ENCODE measurements at places on chromosomes 16 and 17.

DNA sequence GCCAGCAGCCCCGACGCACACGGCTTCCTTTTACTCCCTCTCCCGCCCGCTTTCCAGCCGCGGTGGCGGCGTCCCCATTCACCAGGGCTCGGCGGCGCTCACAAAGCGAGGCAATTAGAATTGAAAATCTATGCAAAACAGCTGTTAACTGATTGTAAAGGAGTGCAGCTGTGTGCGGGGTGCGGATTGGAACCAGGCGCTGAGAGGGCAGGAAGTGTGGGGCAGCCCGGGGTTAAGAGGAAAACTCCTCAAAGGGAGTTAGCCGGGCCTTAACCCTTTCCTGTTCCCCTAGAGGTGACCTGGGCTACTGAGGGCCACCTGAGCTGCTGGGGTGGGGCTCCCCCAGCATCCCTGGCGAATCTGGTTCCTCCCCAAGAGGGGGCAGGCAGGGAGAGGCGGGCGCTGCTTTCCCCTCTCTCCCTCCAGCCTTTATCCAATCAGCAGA is 5.8 kb upstream of the GSE1 start:
- peak; percentile 91 for DNase-seq

DNA sequence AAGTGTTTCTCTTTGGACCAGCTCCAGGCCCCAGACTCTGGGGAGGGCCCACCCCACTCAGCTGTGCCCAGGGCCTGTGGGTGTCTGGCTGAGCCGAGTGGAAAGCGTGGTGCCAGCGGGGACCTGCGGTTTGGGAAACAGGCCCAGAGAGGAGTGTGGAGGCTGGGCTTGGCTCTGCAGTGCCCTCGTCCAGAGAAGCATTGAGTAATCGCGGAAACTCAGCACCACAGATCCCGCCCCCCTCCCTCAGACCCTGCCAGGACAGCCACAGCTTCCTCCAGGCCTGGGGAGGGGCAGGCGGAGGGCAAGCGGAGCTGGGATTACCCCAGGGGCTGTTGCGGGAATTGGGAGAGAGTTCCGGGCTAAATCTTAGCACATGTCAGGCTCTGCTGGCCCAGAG is 14.6 kb upstream of the PITPNA start:
- no peak for DNase-seq

GRCh38 chr17:79633993-79634813 is 23.4 kb upstream of the RBFOX3 start:
- DNase-seq = no peak

GRCh38 chr16:51723036-51723724 is 572.1 kb upstream of the SALL1 start:
- DNase-seq = no peak

- peak; percentile 5 for DNase-seq
These were observed 19.0 kb upstream of the MON1B start for GRCh38 chr16:77171745-77172635.

DNA sequence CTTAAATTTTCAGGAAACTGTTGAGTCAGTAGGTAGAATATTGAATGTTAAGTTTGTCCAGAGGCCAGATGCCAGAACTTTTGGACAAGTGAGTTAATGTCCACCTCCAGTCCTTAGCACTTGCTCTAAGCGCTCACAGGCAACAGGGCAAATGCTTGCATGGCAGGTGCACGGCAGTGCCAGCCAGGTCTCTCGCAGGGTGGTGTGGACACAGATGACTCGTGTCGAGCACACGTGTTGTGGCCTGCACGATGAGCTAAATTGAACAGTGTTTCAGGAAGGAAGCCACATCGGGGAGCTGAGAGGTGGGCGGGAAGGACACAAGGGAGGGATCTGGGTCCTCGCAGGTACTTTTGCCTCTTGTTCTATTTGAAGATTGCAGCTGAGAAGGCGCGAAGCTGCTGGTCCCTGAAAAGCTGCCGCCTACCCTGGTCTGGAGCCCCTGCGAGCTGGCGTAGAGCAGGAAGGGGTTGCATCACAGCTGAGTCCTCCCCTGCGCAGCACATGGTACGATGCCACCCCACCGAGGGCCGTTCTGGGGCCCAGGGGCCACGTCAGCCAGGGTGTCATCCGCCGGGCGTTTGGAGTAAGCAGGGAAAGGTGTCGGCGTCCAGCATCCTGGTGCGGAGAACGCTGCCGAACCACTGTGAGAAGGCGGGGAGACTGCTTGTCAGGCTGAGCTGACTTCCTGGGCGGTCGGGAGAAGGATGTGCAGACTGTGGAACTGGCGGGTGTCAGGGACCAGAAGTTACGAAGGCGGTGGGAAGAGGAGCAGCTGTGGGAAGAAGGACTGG is 6.3 kb downstream of the RAB40C start:
- DNase-seq = no peak

DNA sequence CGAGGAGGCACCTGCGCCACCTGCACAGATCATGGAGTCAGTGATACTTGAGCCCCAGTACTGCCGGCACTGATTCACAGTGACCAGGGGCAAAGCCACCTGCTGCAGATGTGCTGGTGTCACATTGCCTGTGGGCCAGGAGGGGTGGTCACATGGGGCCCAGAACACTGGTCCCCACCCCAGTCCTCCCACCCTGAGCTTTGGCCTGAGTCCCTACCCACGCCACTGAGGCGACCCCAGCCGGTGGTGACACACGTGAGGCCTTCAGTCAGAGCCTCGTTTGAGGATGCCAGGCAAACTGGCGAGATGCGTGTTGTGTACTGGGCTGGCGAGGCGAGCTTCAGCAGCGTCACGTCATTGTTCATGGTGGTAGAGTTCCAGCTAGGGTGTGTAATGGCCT is 1.5 kb downstream of the CTRL start:
- no peak for DNase-seq

GRCh38 chr16:25817876-25818275 is 126.1 kb downstream of the HS3ST4 start:
- no peak for DNase-seq

DNA sequence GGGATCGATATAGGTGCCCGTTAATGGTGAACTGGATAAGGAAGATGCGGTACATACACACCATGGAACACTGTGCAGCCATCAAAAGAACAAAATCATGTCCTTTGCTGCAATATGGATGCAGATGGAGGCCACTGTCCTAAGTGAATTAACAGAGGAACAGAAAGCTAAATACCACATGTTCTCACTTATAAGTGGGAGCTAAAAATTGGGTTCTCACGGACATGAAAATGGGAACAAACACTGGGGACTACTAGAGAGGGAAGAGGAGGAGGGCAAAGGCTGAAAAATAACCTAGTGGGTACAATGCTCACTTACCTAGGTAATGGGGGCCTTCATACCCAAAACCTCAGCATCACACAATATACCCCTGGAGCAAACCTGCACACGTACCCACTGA is 302.6 kb downstream of the XYLT1 start:
- no peak for DNase-seq

GRCh38 chr16:1723450-1724147 is 17.6 kb downstream of the MAPK8IP3 start:
- DNase-seq = no peak

DNA sequence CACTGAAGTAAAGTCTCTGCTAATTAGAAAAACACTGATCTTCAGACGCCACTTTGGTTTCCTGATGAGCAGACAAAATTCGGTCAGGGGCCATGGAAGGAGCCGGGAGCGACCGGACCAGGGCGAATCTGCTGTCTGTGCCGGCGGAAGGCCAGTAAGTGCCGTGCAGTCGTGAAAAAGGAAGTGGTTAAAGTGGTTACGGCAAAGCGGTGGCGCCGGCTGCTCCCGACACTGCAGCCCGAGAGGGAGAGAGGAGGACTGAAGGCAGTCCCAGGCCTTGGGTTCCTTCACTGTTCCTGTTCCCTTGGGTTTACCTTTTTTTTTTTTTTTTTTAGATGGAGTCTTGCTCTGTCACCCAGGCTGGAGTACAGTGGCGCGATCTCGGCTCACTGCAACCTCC is 17.3 kb upstream of the HEXD start:
- DNase-seq = no peak

DNA sequence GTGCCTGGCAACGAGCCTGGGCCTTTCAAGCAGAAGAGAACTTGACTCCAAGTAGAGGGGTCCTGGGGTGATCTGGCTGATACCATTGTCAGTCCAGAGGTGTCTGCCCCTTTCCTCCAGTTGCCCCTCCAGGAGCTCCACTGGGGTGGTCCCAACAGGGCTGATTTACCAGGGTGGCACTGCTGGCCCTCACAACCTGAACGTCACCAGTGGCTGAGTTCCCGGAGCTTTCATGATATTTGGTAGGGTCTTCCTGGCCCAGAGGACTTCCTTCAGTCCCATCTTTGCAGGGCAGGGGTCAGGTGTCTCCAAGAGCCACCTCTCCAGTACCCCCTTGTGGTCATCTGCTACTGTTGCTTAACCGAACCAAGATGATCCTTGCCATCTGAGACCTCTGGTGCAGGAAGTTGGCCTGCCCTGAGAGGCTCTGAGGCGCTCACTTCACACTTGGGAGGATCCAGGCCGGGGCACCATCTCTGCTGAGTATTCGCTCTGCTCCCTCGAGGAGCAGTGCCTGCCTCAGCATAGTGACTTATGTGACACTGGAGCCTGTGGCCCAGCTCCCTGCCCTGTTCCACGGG is 3.5 kb downstream of the LIMD2 start:
- DNase-seq = no peak

GRCh38 chr16:56348168-56349085 is 76.9 kb downstream of the AMFR start:
- DNase-seq = peak; percentile 37

DNA sequence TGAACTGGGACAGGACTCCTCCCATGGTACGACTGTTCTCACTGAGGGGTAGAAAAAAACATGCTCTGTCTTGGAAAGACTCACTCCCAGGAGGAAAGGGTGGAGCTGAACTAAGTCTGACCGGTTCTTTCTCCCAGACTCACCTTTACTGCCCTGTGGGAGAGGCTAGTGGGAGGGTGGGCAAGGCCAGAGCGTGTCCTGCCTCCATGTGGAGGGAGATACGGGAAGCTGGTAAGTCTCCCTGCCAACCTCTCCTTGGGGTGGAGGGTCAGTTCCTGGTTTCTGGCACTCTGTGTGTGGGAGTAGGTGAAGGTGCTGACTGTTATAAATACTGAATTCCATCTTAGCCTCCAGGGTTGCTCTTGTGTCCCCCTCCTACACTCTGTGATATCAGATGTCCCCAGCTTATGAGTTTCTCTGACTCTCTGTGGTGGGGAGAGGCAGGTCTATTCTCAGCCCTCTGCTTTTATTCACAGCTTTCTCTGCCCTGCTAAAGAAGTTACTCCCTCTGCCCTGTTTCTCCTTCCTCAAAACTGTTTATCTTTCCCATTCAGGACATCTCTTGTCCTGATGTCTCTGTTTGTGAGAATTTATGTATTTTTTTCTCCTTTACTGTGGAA is 26.9 kb upstream of the FAM20A start:
- no peak for DNase-seq

DNA sequence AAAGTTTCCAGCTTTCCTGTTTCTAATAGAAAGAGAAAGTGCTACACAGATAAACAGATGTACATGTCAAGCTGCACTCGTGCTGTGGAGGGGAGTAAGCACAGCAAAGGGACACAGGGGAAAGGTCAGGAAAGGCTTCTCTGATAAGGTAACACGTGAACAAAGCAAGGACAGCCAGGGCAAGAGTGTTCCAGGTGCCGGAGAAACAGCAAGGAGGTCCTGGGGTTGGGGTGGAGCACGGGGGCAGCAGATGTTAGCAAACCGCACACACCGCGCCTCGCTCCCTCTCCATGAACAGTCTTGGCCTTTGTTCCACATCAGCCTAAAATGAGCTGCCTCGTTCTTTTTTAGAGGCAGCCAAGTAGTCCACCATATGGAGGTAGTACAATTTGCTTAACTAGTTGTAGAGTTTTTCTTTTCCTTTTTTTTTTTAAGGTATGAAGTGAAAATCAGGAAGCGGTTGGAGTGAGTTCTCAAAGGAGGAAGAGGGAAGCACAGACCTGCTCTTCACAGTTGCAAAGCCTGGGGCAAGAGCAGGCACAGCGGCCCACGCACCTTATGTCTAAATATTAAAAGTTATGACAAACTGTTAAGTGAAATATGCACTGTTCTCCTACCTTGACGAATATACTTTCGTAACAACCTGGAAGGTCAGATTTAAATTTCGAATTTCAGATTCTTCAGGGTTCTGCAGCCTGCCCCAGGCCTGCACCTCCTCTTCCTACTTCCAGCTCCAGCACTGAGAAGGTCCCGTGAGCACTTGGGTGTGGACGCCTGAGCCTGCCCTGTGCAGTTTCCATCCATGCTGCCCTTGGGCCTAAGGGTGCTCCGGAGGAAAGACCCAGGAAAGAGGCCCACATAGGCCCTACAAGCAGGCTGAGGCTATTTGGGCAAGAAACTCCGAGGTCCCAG is 41.5 kb upstream of the RPH3AL start:
- DNase-seq = no peak

DNA sequence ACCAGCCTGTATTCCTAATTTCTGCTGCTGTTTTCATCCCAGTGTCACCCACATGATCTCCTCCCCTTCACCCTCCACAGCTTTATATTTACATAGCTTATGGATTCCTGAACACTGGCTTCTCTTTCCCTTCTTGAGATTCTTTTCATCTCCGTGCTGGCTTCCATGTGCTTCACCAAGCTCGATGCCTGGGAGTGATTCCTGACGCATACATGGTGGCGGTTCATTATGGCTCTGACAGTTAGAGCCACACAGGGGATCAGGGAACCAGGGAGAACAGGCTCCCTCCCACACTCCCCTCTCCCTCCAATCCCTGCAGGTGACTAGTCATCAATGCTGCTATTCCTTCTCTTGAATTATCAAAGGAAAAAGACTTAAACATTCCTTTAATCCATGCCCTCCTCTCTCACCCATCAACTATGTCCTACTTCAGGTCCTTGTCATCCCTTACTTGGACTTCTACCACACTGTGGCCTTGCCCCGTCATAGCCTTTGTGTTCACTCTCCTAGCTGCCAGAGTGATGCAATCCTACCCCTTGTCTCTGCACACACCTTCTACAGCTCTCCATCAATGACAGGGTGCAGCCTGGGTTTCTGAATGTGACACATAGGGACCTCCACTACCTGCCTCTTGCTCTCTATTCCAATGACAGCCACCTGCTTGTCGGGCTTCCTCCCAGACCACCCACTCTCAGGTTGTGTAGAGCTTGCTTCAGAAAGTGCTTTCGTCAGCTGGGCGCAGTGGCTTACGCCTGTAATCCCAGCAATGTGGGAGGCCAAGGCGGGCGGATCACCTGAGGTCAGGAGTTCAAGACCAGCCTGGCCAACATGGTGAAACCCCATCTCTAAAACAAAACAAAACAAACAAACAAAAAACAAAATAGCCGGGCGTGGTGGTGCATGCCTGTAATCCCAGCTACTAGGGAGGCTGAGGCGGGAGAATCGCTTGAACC is 43.6 kb downstream of the MYH13 start:
- DNase-seq = no peak

GRCh38 chr16:11255737-11256660 is at the start of gene SOCS1:
SOCS1 (minus strand) TSS chr16:11256204; CDS start chr16:11255478, 726 bp downstream.
- DNase-seq = peak; percentile 55

DNA sequence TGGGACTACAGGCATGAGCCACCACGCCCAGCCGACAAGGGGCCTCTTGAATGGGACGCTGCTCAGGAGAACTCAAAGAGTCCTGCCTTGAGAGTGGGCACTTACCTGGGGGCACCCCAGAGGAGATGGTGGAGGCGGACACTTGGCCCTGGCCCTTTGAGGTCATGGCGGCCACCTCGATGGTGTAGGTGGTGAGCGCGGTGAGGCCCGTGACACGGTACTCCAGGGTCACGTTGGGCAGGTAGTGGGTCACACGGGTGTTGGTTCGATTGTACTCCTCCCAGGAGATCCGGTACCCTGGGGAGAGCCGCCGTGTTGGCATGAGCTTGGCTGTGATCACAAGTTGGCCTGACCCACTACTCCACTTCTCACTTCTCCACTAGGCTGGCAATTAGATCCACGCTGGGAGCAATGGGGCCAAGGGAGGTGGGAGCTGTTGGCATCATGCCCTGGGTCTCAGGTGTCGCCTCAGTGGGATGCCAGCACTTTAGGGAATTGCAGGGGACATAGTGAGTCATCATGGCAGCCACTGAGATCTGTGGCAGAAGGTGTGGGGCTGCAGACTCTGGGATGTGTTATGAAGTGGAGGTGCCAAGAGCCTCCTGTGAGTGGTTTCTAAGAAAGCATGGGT is 89.2 kb upstream of the CDC42EP4 start:
- no peak for DNase-seq
